ENCODE measurements at places on chromosomes 6 and 20.

DNA sequence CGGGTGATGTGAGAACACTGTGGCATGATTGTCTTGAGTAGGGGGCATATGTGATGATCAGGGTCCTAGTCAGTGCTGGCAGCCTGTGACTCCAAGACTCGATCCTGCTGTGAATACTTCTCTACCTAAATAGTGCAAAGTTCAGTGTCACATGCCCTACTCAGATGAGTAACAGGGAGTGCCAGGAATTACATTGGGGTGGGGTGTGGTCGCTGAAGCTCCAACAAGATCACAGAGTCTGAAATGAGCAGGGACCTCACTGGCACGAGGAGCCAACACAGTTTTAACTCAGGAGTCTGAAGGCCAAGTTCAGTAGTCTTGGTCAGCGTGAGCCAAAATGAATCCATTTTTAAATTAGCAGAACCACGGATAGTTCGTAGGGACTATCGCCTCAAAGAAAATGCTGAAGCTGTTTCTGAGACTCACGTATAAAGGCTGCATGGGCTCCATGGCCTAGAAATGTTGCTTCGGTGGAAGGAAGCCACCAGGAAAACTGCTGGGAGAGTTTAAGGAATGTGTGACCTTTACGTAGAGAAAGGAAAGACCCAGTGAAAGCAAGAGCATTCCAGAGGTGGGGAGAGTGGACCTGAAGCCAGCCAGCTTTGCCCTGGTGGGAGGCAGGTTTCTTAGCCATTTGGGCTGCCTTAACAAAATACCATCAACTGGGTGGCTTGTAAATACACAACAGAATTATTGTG, 72.2 kb downstream of the RPP40 start:
- no peak for DNase-seq

DNA sequence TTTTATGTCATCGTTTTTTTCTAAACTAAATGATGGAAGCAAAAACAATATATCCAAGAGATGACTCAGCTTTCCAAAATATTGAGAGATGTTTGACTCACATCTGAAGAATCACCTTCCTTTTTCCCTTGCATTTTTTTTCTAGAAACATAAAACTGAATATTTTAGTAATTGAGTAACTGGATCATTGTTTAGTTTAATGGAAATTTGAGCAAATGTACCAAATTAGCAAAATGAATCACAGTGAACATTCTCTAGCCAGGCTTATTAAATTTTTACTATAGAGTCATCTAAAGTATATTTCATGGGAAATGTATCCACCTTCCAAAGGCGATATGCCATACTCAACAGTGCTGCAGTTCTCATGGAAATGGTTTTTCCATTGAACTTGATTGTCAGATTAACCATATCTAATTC, 145.5 kb downstream of the TENT5A start:
- DNase-seq: no peak

DNA sequence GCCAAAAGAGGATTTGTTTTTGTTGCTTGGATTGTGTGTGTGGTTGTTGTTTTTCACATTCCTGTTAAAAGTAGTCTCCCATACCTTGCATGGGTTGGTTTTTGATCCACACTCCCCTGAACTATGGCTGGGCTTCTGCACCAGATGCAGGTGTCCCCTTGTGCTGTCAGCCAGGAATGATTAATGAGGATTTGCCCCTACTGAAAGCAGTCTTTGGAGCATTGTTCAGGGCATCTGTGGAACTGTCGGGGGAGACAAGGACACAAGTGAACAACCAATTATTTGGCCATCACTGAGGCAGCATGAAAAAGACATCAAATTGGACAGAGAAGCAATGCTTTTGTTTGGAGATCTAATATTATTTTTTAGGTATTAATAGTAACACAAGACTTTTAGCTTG, 373.2 kb upstream of the MMS22L start:
- DNase-seq: no peak

GRCh38 chr6:69370763-69371162, 426.0 kb downstream of the LMBRD1 start:
- DNase-seq: no peak

- DNase-seq: no peak
Measured at GRCh38 chr6:75222261-75222660, 16.4 kb upstream of the COL12A1 start.

GRCh38 chr20:44527716-44528199, 5.9 kb upstream of the SERINC3 start:
- DNase-seq: no peak

DNA sequence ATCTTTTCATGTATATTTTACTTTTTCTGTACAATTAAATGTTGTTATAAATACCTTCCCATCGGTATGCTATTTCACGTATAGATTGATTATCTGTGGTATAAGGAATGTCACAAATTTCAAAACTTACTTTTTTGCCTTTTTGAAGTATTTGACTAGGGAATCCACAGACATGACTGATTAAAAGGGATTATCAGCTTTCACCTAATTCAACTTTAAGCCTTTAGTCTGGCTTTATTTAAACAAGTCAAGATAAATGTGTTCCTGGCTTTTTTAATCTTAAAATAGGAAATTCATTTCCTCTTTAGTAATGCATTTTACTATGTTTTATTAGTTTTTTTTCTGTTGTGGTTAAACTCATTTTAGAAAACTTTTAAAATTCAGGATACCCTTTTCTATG, 160.0 kb downstream of the MACROD2 start:
- DNase-seq: no peak

DNA sequence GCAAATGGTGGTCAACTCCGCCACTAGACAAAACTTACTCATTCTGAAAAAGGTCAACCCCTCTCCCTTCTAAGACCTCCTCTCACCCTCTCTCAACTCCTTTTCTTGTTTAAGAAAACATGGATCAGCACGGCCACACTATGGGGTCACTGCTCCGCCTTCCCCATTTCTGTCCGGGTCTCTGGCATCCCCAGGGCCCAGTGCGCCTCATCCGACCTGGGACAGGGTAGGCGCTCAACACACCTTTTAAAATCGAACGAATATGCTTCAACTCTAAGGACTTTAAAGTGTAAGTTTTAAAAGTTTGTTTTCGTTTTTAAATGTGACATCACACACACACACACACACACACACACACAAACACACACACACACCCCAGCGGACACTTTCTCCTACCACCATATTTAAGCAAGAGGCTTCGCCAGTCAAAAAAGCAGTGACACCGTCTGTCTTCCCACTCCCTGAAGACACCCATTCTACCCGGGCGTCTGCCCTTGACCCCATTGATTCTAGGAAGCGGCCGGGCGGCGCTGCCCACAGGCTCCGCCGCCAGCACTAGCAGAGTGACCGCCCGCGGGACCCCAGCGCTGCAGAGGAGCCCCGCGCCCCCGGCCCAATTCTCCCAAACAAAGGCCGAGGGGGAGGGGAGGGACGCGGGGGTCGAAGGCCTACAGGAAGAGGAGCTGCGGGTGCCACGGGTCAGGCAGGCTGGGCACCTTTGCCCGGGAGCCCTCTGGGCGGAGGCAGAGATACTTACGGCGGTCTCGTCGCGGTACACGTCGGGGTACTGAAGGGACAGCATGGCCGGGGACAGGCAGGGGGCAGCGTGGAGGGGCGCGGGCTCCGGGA, 568 bp downstream of the PREP start:
- no peak for DNase-seq

Measured in femur (tissue), 1 donor.